GM10248 (cell line): ENCODE measurements at places on chromosomes 7 and 10.
A peak's percentile ranks its signal among the peaks of the same experiment; 100 is the strongest.

- DNase-seq = peak; percentile 67
Measured at GRCh38 chr10:95832216-95833041, 75.3 kb upstream of the CC2D2B start.

GRCh38 chr10:88562152-88562551 lies 21.0 kb downstream of the RNLS start:
- no peak for DNase-seq

GRCh38 chr10:59971915-59972314 lies 65.6 kb upstream of the CCDC6 start:
- no peak for DNase-seq

- DNase-seq = no peak
Measured at GRCh38 chr7:3942816-3943745, 642.0 kb downstream of the SDK1 start.

DNA sequence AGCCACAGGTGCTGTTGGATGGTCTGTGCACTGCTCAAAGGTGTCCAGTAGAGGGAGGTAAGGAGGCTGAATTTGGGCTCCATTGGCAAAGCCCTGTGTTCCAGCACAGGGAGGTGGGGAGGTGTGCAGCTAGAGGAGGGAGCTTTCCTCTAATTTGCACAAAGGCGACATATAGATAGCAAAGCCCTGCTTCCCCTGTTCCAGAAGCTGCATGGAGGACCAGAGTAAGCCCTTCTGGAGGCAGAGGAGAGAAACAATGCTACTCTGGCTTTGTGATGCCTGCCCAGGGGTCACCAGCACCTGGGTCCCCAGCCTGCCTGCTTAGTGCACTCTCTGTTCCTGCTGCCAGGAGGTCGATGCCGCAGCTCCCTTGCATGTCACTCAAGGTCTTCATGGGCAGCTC lies 3.4 kb upstream of the ARHGAP22 start:
- DNase-seq = peak; percentile 79

GRCh38 chr10:120583424-120584108 lies 126.5 kb downstream of the PLPP4 start:
- DNase-seq = no peak

DNA sequence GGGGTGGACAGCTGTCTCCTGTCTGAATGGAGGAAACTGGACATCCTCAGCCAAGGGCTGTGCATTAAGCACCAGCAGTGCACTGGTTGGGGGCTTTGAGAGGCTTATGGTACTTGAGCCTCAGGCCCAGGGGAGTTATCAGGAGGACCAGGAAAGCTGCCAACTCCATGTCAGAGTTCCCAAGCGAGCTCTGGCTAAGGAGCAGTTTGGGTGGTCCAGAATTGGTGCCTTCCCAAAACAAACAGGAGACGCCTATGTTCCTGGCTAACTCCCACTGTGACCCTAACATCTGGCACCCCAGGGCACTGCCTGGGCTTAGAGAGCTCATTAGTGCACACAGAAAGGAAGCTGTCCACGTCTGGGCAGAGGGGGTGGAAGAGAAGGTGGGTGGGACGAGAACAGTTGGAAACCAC lies 408.6 kb upstream of the NPVF start:
- no peak for DNase-seq

DNA sequence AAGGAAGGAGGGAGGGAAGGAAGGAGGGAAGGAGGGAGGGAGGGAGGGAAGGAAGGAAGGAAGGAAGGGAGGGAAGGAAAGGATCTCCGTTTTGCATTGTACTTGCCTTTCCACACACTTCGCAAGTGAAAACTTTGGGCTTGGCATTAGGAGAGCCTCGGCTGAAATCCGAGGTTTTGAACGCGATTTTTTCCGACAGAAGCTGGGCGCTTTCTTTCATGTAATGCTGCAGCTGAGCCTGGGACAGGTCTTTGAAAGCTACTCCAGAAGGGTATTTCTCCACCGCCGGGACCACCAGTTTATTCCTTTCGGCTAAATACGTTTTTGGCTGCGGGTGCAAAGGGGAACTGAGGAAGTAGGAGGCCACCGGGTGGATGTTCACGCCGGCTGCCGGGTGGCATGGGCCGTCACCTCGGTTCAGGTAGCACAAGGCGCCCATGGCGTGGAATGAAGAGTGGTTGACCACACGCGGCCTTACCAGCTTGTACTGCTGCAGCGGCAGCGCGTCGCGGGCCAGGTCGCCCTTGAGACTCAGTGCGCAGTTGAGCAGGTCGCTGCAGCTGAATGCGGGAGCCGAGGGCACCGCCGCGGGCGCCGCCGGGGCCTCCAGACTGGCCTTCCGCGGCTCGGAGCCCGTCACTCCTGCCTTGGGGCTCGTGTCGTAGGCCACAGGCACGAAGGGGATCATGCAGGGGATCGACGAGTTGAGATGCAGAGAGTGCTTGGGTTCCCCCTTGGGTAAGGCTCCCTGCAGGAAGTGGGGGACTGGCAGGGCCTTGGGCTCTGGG lies 825 bp downstream of the FEZF1 start:
- DNase-seq = no peak

- no peak for DNase-seq
Measured at GRCh38 chr10:78761311-78761781, 307.4 kb upstream of the ZMIZ1 start.

DNA sequence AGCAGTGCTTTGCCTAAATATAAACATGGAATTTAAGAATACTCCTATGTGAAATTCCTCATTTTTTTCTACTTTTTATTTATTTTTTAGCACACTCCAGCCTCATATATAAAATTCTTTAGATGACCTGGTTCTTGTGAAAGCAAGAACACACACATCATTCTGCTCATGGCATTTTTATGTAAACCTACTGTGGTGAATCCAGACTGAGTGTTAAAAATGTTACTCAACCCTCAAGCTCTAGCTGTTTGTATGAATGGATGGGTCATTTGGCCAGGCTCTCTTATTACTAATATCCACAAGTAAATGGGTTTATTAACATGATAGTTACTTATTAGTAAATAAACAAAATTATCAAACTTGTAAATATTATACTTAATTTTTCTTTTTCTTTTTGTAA lies 551.7 kb upstream of the LRRN3 start:
- DNase-seq = no peak

DNA sequence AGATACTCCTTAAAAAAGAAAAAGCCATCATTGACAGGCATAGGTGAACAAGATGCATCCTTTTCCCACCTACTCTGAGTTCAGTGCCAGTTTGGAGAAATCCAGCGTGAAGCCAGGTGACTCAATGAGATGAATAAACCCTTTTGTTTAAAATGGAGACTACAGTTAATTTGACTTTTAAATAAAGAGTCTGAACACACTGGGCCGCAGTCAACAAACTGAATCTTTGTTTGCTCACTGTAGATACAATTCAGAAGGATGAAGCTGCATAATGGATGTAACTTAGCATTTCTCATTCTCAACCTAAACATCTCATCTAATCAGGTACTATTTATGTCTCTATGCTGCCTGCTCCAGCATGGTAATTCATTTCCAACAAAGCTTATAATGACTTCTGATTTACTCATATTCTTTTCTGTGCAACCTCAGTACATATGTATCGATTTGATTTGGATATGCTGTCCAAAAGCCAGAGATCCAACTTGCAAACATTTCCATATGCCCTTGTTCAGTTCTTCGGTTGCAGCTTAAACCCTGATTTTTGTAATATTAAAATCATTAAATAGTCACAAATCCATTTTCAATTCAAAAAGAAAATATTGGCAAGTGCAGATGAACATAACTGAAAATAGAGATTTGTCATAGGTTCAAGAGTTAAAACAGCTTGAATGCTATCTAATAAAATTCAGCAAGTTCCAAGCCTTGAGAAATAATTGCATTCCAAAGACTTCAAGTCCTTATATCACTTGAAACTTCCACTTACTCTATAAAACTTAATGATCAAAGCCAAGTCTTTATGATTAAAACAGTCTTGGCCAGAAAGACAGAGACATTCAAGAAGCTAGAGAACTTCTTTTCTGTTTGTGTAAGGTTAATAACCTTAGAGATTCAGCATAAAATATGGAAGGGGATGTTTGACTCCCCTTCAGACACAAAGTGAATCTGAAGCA lies 67.8 kb downstream of the CPVL start:
- DNase-seq = no peak

GRCh38 chr10:48400850-48401220 lies 94.4 kb downstream of the MAPK8 start:
- no peak for DNase-seq

- no peak for DNase-seq
Measured at GRCh38 chr10:88525371-88526069, 57.6 kb downstream of the RNLS start.
